ENCODE measurements at places on chromosomes 4 and X. TPM values are rescaled to one million over a fixed set of nuclear protein-coding genes. Genes with fewer than 3 reads are reported as not detected.

The ADRA2C gene
- total RNA-seq = not detected

The SPIN4 gene
- 4.0 TPM for total RNA-seq

The FGD1 gene
- 10.0 TPM for total RNA-seq

The TDO2 gene
- not detected for total RNA-seq

The TLR2 gene
- 1.0 TPM for total RNA-seq

The IL15 gene
- not detected for total RNA-seq

The PGAM4 gene
- not detected for total RNA-seq

The PNPLA4 gene
- 35.8 TPM for total RNA-seq

The OPN1MW3 gene
- not detected for total RNA-seq

The TMPRSS11D gene
- total RNA-seq = 1.9 TPM

The DCLK2 gene
- 0.19 TPM for total RNA-seq

The UTP3 gene
- total RNA-seq = 27.4 TPM

The TEX11 gene
- total RNA-seq = not detected

The OTUD6A gene
- total RNA-seq = not detected

The TRIML2 gene
- total RNA-seq = not detected

The FAT4 gene
- 3.2 TPM for total RNA-seq

The ZIC3 gene
- total RNA-seq = not detected

The PPP4R3C gene
- not detected for total RNA-seq

The CTAG1B gene
- total RNA-seq = not detected

The CLDN34 gene
- not detected for total RNA-seq

The RAB33A gene
- not detected for total RNA-seq

The ANOS1 gene
- 0.56 TPM for total RNA-seq

The XAGE1B gene
- not detected for total RNA-seq

The ZNF157 gene
- total RNA-seq = 0.14 TPM

The ANKRD50 gene
- 8.8 TPM for total RNA-seq

The SLC49A3 gene
- 0.63 TPM for total RNA-seq

The SGCB gene
- 6.2 TPM for total RNA-seq

The UGT2A1 gene
- total RNA-seq = not detected

The STPG2 gene
- not detected for total RNA-seq

The TBX22 gene
- total RNA-seq = not detected

The PRDM5 gene
- total RNA-seq = 3.1 TPM

The AKAP14 gene
- not detected for total RNA-seq

The CENPU gene
- 20.9 TPM for total RNA-seq

The DMRTC1 gene
- not detected for total RNA-seq

The LCORL gene
- 9.6 TPM for total RNA-seq

The TMEM129 gene
- 47.7 TPM for total RNA-seq

The P2RY10 gene
- total RNA-seq = not detected

The STOX2 gene
- total RNA-seq = 4.2 TPM

The SPANXD gene
- not detected for total RNA-seq

The TSPAN5 gene
- total RNA-seq = 27.4 TPM

The MAML3 gene
- 3.2 TPM for total RNA-seq

The CORIN gene
- total RNA-seq = 0.05 TPM

The AMBN gene
- not detected for total RNA-seq

The MAGEA4 gene
- total RNA-seq = not detected

The SLBP gene
- total RNA-seq = 85.1 TPM

The CSAG3 gene
- total RNA-seq = not detected

The GATA1 gene
- total RNA-seq = not detected

The FMR1NB gene
- total RNA-seq = not detected

The NALF2 gene
- total RNA-seq = not detected

The AKAP4 gene
- not detected for total RNA-seq

The SPARCL1 gene
- total RNA-seq = not detected

The GCNA gene
- 1.6 TPM for total RNA-seq

Measured in airway epithelial cell (primary cell).